ENCODE measurements at places on chromosomes 5 and 9. TPM values are rescaled to one million over a fixed set of nuclear protein-coding genes. Genes with fewer than 3 reads are reported as not detected.

DNA sequence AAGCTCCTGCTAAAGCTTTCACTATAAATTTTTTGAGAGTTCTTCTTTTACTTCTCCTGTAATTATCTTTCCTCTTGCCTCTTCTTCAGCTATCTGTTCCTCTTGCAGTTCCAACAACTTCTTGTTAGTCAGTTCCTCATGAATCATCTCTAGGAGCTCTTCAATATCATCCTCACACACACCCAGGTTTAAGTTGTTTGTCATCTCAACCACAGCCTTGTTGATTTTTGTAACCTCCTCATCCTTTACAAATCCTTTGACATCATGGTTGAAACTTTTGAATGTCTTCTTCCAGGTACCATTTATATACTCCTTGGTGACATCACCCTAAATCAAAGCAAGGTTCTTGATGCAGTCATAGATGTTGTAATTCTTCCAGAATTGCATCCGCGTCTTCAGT is 106.3 kb upstream of the MAMDC2 start:
- DNase-seq: no peak
- H3K4me1 ChIP-seq: no peaks in the 10 kb centered on the region
- H3K27me3 ChIP-seq: peaks cover 18% of the 10 kb centered on the region
- peaks cover 5% of the 10 kb centered on the region for H3K36me3 ChIP-seq

DNA sequence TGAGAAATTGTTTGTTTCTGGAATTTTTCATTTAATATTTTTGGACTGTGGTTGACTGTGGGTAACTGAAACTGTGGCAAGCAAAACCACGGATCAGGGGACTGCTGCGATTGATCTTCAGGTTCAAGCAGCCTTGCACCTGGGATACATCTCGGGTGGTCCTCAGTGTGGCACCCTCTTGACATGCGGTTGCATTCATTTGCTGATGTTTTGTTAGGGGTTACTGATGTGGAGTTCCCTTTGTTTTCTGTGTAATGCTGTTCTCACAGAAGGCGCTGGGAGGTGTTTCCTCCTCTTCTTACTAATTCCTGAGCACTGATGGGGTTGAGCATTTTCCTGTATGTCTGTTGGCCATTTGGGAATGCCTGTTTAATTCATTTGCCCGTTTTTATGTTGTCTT is 60.4 kb downstream of the EHMT1 start:
- H3K27me3 ChIP-seq: no peaks in the 10 kb centered on the region
- peaks cover 37% of the 10 kb centered on the region for H3K4me1 ChIP-seq
- H3K4me3 ChIP-seq: no peak overlapping the region
- peaks cover 8% of the 10 kb centered on the region for H3K36me3 ChIP-seq
- no peak for DNase-seq

DNA sequence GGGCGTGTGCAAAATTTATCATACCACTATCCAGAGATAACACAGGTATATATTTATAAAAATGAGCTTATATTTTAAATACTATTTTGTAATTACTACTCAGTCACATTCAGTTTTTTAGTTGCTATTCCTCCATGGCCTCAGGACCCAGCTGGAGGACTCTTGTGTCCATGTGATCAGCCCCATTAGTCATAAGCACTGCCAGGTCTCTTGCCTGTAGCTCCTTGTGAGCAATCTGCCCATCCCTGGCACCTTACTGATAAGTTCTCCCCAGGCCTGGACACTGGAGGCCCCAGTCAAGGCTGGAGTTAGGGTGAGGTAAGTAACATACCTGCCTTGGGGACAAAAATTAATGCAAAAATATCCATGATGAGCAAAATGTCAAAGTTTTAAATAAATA is 29.5 kb upstream of the ADRB2 start:
- H3K4me1 ChIP-seq: peaks cover 39% of the 10 kb centered on the region
- H3K27me3 ChIP-seq: peaks cover 27% of the 10 kb centered on the region
- no peak overlapping the region for H3K27ac ChIP-seq
- H3K4me3 ChIP-seq: no peak overlapping the region
- no peaks in the 10 kb centered on the region for H3K36me3 ChIP-seq

DNA sequence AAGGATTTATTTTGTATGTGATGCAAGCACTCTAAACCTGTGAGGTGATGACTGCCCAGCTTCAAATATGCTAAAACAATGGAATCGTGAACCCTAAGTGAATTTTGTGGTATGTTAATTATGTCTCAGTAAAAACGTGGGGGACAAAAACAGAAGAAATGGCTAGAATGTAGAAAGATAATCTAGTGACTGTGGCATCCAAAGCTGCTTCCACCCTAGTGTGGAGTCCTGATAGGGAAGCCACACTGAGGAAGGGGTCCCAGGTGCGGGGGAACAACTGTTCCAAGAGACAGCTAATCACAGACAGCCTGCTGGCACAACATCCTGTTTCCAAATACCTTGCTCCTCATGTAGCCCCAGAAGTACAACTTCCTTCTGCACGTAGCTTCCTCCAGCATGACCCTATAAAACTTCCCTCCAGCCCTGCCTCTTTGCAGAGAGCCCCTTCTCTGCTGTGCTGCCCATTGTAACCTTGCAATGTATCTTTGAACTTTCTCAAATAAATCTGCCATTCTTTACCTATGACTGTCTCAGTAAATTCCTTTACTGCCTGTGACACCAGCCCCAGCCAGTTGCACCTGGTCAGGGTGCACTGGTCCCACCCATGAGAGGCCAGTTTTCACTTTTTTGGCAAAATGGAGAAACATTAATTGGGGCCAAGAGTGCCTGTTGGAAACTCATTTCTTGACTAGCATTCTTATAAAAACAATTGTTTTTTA is 4.9 kb downstream of the GMCL2 start:
- no peak for DNase-seq
- peak overlapping the region; percentile 63 for H3K27ac ChIP-seq
- no peaks in the 10 kb centered on the region for H3K36me3 ChIP-seq

- H3K27me3 ChIP-seq: no peaks in the 10 kb centered on the region
- H3K4me1 ChIP-seq: peaks cover 53% of the 10 kb centered on the region
- peak overlapping the region; percentile 81 for H3K27ac ChIP-seq
- peak overlapping the region; percentile 19 for H3K4me3 ChIP-seq
Observed at GRCh38 chr9:129944506-129945116, 98.4 kb downstream of the FNBP1 start.

DNA sequence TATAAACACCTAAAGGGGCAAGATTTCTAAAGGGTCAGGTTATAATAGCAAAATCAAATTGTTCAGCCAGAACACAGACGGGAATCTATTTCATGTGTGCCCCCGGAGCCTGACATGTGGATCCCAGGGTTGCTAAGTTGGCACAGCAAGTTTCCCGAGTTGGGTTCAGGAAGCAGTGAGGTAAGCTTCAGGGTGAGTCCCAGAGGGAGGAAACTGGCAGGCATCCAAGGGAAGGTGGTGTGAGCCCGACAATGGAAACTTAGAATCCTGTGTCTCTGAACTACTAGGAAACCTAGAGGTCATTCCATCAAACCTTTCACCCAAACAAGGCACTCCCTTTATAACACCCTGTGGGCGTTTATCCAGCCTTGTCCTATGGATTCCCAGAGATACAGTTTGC is 98.4 kb downstream of the ADRB2 start:
- H3K27me3 ChIP-seq: peaks cover 21% of the 10 kb centered on the region
- no peak overlapping the region for H3K27ac ChIP-seq
- DNase-seq: no peak
- H3K36me3 ChIP-seq: no peaks in the 10 kb centered on the region
- H3K4me3 ChIP-seq: no peak overlapping the region

GRCh38 chr5:111241696-111242095 is 17.5 kb downstream of the CAMK4 start:
- DNase-seq: no peak
- H3K27me3 ChIP-seq: no peaks in the 10 kb centered on the region
- no peak overlapping the region for H3K4me3 ChIP-seq
- peaks cover 20% of the 10 kb centered on the region for H3K36me3 ChIP-seq
- H3K4me1 ChIP-seq: peaks cover 92% of the 10 kb centered on the region
- peak overlapping the region; percentile 35 for H3K27ac ChIP-seq

GRCh38 chr5:21419383-21419782 is 1431.4 kb upstream of the CDH18 start:
- no peaks in the 10 kb centered on the region for H3K36me3 ChIP-seq
- H3K4me3 ChIP-seq: no peak overlapping the region
- no peak overlapping the region for H3K27ac ChIP-seq
- H3K27me3 ChIP-seq: no peaks in the 10 kb centered on the region
- DNase-seq: no peak
- no peaks in the 10 kb centered on the region for H3K4me1 ChIP-seq

DNA sequence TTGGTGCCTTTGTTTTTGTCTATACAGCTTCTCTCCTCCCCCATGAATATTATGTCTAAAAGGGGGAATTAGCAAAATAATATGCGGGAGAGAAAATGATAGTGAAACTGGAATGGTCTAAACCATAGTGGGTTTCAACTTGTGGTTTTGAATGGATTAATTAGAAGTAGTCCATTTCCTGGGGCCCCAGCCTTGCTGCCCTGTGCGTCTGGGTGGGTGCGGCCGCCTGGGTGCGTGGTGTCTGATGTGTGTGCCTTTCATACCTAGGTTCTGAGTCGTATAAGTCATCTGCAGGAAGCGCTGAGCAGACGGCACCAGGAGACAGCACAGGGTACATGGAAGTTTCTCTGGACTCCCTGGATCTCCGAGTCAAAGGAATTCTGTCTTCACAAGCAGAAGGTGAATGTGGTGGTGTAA is 120.0 kb upstream of the CACNA1B start:
- H3K4me1 ChIP-seq: peaks cover 42% of the 10 kb centered on the region
- peaks cover 74% of the 10 kb centered on the region for H3K36me3 ChIP-seq
- H3K4me3 ChIP-seq: no peak overlapping the region
- DNase-seq: peak; percentile 71
- peak overlapping the region; percentile 71 for H3K27ac ChIP-seq

DNA sequence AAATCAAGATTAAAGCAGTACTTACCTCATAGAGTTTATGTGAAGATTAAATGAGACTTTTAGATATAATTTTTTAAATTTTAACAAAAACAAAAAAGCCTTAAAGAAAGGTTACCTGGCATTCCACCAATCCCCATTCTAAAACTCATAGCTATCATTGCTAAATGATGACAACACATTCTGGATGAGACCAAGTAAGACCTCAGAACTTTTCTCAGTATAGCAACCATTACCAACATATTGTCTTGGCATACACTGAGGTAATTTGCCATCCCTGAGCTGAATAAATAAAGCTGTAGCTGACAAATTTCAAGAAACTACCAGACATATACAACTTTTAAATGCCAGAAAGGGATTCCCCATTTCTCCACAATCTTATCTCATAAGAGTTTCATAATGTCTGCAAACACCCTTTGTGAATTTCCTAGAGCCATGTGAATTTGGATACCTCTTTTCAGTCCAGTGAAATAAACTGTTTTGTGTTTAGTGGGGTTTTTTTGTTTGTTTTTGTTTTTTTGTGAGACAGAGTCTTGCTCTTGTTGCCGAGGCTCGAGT is 29.5 kb downstream of the RANBP3L start:
- H3K36me3 ChIP-seq: no peaks in the 10 kb centered on the region
- no peak overlapping the region for H3K4me3 ChIP-seq
- H3K4me1 ChIP-seq: no peaks in the 10 kb centered on the region
- no peak for DNase-seq

- H3K27me3 ChIP-seq: no peaks in the 10 kb centered on the region
- H3K4me3 ChIP-seq: no peak overlapping the region
- no peak for DNase-seq
- no peak overlapping the region for H3K27ac ChIP-seq
Observed at GRCh38 chr5:19301271-19301670, 686.7 kb downstream of the CDH18 start.

GRCh38 chr5:135448791-135449507 is 1.8 kb upstream of the DCANP1 start:
- no peaks in the 10 kb centered on the region for H3K27me3 ChIP-seq
- no peak overlapping the region for H3K4me3 ChIP-seq
- DNase-seq: no peak
- H3K4me1 ChIP-seq: no peaks in the 10 kb centered on the region
- H3K36me3 ChIP-seq: no peaks in the 10 kb centered on the region

DNA sequence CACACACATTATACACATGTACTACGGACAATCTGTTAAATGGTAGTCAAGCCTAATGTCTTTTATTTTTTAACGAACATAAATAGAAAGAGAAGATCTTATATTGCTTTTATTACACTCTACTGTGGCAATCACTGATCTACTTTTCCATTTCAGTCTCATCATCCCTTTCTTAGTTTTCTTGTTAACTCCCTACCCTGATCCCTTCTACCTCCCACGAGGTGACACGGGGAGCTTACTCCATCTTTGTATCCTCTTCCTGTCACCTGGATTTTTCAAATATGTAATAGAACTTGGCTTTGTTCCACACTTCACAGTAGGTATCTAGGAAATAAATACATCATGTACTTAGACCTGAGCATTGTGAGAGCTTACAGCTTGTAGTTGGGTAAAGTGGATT is 211.0 kb downstream of the PIK3R1 start:
- DNase-seq: no peak
- H3K27ac ChIP-seq: no peak overlapping the region
- no peak overlapping the region for H3K4me3 ChIP-seq
- peaks cover 54% of the 10 kb centered on the region for H3K4me1 ChIP-seq

DNA sequence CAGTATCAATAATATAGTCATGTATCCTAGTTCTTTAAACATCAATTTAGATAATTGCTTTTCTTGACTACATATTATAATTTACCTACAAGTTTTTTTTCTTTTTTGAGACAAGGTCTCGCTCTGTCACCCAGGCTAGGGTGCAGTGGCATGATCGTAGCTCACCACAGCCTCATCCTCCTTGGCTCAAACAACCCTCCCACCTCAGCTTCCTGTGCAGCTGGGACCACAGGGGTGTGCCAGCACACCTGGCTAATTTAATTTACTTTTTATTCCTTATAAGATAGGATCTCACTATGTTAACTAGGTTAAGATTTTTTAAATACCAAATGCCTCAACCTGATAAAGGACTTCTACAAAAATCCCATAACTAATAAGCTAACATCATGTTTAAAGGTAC is 21.1 kb downstream of the UIMC1 start:
- H3K4me3 ChIP-seq: no peak overlapping the region
- H3K27me3 ChIP-seq: no peaks in the 10 kb centered on the region
- H3K36me3 ChIP-seq: peaks cover 14% of the 10 kb centered on the region
- H3K4me1 ChIP-seq: peaks cover 21% of the 10 kb centered on the region
- DNase-seq: peak; percentile 51
- H3K27ac ChIP-seq: peak overlapping the region; percentile 49

DNA sequence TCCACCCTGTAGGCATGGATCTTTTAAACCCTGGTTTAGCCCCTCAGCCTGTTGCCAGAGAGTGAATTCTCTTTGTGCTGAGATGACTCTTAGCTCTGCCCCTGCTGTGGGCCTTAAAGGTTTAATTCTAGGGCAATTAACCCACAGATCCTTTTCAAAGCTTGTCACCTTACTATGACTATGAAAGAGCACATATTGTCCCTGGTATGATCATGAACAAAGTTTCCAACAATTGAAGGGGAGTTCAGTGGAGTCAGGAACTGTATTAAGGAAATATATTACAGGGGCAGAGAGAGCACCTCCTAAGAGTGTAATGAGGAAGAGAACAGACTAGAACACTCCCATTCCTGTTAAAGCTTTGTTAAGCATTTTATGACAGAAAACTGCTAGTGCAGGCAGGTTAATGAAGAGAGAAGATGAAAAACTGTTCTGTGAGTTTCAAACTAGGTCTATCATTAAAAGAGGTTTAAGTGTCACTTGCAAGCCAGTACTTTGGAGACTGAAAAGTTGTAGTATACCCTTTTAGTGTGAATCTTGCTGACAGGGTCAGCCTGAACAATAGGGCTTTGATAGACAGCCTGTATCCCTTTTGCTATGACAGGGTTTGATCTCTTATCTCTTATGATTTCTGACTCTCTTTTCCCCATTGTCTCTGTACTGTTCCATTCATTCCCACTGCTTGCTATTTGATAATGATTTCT is 104.2 kb upstream of the ELL2 start:
- peak; percentile 51 for DNase-seq
- H3K4me1 ChIP-seq: peaks cover 56% of the 10 kb centered on the region
- no peak overlapping the region for H3K4me3 ChIP-seq
- H3K27ac ChIP-seq: peak overlapping the region; percentile 85

The C8G gene
- total RNA-seq: 0.83 TPM

The TAF11L11 gene
- total RNA-seq: not detected

The SLC9A3 gene
- 3.3 TPM for total RNA-seq

The FAM13B gene
- total RNA-seq: 14.8 TPM

The LMAN2 gene
- 87.5 TPM for total RNA-seq

The GADD45G gene
- 3.7 TPM for total RNA-seq

The ARHGEF39 gene
- total RNA-seq: 19.9 TPM

The CCL28 gene
- total RNA-seq: 12.4 TPM
